ENCODE measurements at places on chromosomes 1 and 21.

- ATAC-seq, result no peak
These were observed 13.5 kb downstream of the GREM2 start for GRCh38 chr1:240598216-240599001.

DNA sequence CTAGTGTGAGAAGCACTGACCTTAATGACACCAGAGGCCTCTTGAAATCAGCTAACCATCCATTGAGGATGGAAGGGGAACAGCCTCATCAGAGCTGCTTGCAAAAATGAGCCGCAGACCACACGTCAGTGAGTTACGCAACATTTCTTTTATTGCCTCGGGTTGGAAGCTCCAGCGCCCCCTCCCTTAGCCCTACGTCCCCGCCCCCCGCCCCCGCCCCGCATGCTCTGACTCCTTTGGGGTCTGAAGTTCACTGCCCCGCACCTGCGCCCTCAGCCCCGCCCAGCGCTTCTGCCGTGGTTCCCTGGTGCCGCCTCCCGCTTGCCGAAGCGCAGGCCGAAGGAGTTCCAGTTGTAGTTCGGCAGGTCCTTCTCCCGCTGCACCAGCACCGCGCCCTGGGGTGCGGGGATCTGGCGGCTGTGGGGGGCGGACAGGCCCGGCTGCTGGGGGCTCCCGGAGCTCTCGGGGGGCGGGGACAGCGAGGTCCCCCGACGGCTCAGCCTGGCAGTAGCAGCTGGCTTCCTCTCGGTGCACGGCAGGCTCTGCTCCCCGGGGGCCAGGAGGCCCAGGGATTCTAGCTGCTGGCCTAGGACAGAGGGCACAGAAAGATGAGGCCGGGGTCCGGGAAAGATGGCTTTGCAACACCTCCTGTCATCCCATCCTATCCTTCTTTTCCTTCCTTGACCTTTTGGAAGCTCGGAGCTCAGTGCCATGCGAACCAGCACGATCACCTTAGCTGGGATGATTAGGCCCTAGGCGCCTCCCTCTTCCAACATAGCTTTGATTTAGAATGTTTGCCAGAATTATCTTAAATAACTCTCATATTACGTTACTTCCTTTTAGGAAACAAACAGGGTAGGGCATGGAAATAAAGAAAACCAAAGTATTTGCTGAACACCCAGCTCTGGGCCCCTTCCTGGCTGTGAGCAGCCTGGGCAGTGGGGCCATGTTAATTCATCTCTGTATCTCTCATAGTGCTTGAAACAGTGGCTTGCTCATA lies 5.8 kb downstream of the KISS1 start:
- no peak for ATAC-seq

GRCh38 chr1:25564777-25565574 lies 21.6 kb downstream of the LDLRAP1 start:
- ATAC-seq, result peak; percentile 46

GRCh38 chr1:150696162-150696561 lies 792 bp downstream of the GOLPH3L start:
- ATAC-seq, result no peak

GRCh38 chr1:29444782-29445729 lies 208.7 kb downstream of the PTPRU start:
- ATAC-seq, result no peak

Measured in activated T-helper 17 cell treated with anti-CD3 and anti-CD28 coated beads, Interleukin-2, amount 50 U/mL, for 72 hours (primary cell).